ENCODE measurements at places on chromosomes 16 and 17.

GRCh38 chr17:1173432-1174262 lies 6.1 kb downstream of the ABR start:
- DNase-seq = no peak

DNA sequence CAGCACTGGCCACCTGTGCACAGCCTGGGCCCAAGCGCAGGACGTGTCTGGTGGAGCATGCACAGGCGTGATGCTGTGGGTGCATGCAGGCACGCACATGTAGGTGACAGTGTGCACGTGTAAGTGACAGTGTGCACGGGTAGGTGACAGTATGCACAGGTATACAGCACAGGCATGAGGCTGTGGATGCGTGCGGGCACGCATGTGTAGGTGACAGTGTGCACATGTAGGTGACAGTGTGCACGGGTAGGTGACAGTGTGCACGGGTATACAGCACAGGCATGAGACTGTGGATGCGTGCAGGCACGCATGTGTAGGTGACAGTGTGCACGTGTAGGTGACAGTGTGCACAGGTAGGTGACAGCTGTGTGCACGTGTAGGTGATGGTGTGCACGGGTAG lies 7.9 kb downstream of the RPUSD1 start:
- no peak for DNase-seq

GRCh38 chr17:73644145-73645049 lies at the start of gene SDK2:
TSS of gene SDK2 (minus strand) at chr17:73644445. CDS start at chr17:73644088, 357 bp downstream.
- no peak for DNase-seq

GRCh38 chr17:9105068-9105868 lies 84.0 kb downstream of the NTN1 start:
- DNase-seq = no peak

DNA sequence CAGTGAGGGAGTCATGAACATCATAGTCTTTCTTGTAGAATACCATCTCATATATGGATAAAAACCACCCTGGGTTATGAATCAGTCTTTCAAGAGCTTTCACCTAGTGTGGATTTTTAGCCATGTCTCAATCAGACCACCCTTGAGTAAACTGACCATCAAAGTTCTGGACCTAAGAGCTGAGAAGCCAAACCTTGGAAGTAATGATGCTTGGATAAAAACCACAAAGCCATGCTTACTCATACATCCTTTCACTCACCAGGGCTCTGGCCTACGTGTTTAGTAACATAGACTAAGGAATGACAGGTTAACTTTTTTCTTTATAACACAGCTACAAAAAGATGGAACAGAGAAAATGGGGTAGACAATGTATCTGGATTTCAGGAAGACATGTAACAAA lies 167.2 kb downstream of the STX8 start:
- DNase-seq = no peak

- DNase-seq = peak; percentile 10
Measured at GRCh38 chr16:23514381-23515152, 4.3 kb upstream of the GGA2 start.

DNA sequence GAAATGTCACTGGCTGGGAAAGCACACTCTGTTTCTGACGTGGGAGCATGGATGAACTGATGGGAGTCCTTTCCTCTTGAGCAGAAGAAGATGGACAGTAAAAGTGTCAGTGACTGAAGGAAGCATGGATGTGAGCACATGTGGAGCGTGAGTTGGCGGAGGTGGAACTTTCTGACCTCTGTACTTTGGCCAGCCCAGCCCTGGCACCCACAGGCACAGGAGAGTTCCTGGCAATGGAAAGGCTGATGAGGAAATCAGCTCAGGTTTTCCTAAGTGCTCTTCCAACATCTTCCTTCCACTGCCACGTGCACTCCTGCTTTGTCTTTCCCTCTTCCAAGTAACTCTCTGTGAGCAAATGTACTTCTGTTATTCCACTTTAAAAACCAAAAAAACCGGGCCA lies 276.8 kb downstream of the NTN1 start:
- DNase-seq = no peak

DNA sequence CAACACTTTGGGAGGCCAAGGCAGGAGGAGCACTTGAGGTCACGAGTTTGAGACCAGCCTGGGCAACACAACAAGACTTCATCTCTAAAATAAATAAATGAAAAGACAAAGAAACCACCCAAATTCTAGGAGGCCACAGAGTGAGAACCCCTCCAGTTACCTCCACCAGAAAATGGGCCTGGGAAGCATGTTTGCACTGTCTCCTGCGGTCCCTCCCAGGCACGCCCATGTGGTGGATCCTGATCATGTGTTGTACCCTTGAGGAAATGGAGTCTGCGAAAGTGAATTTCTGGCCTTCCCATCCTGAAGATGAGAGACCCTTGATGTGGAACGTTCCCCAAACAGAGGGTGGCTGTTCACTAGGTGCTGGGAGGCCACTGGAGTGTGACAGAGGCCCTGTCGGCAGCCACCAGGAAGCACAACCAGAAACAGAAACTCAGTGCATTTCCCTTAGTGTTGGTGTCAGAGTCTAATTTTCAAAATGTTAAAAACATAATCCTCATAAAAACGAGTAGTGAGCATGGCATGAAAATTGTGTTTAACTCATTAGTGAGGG lies 19.2 kb upstream of the USP22 start:
- DNase-seq = no peak

Data from activated CD4-positive, alpha-beta T cell treated with anti-CD3 and anti-CD28 coated beads, Interleukin-2, amount 50 U/mL, for 1 hour (primary cell).